ENCODE measurements at places on chromosomes 11 and 22.

GRCh38 chr11:106001304-106002012 lies 20.6 kb downstream of the MSANTD4 start:
- DNase-seq: no peak

DNA sequence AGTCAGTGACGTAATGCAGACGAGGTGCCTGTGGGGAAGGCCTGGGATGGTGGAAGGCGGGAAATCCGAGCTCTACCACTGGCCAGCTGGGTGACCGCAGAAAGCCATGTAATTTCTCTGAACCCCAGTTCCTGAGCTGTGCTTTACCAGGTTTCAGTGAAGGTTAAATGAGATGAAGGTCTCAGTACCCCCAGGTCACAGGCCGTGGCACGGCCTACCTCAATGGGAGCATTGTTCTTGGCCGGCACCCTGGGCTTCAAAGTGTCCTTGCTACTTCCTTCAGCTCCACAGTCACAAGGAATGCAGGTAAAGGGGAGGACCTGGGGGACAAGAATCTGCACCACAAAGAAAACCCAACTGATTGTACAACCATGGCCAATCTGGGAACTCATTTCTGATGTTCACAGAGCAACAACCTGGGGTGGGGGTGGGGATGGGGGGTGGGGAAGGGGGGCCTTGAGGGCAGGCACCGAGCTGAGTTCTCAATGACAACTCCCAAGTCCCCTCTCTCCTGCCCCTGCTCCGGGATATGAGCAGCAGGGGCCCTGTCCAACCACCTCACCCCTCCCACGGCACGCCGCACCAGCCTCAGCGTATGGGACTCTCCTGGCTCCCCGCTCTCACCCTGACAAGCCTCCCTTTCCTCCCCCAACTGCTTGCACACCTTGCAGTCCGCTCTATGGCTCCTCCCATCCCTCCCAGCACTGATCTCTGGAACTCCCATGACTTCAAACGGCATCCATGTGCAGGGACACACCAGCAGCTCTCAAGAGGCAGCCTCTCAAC lies 59.1 kb upstream of the ARFGAP3 start:
- DNase-seq: peak; percentile 79

GRCh38 chr22:50027639-50028537 lies 15.3 kb upstream of the IL17REL start:
- no peak for DNase-seq

DNA sequence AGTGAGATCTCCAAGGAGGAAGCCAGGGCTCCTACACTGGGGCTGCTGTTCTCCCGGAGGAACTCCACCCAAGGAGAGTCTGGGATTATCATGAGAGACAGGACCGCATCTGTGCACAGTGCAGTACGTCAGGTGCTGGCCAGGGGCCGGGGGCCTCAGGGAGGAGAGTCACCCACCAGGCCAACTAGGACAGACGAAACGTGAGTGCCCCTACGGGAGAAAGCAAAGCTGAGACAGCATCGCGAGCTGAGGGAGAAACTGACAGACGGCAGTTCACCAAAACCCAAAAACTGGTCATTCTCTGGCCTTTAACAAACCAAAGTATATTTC lies 273.4 kb downstream of the BRD1 start:
- no peak for DNase-seq

GRCh38 chr11:111996129-111996528 lies 29.1 kb upstream of the DLAT start:
- no peak for DNase-seq

DNA sequence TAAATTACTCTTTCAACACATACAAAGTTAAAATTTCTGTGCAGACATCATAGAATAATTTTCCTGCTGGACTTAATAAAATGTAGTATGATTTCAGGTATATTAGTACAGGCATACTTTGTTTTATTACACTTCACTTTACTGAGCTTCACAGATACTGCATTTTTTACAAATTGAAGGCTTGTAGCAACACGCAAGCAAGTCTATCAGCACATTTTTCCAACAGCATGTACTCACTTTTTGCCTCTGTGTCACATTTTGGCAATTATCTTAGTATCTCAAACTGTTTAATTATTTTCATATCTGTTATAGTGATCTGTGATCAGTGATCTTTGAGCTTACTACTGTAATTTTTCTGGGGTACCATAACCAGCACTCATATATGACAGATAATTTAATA lies 44.5 kb downstream of the BBOX1 start:
- no peak for DNase-seq

DNA sequence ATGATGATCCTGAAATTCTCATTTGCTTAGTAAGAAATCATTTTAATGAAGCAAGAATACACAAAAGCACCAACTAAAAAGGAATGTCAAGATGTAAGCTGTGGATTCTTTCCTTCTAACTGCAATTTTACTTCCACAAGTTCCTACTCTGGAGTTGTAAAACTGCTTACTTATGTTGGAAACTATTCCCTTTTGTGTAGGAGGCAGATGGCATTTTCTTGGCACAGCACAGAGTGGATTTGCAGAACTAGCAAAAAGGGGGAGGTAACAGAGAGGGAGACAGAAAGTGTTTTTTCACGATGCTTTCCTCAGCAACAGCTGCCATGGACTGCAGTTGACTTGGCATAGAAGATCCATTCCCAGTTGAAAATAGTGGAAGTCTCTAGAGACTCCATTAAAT lies 1112.0 kb upstream of the RAG2 start:
- DNase-seq: no peak

GRCh38 chr11:40306938-40307548 lies 1152.4 kb downstream of the LRRC4C start:
- DNase-seq: peak; percentile 52
